ENCODE measurements at places on chromosomes 6 and 20. TPM values are rescaled to one million over a fixed set of nuclear protein-coding genes. Genes with fewer than 3 reads are reported as not detected.

GRCh38 chr6:41405941-41406727 lies 70.7 kb downstream of the NCR2 start:
- peaks cover 32% of the 10 kb centered on the region for H3K27me3 ChIP-seq
- no peaks in the 10 kb centered on the region for H3K4me1 ChIP-seq
- H3K27ac ChIP-seq, result no peak overlapping the region
- no peak for DNase-seq

DNA sequence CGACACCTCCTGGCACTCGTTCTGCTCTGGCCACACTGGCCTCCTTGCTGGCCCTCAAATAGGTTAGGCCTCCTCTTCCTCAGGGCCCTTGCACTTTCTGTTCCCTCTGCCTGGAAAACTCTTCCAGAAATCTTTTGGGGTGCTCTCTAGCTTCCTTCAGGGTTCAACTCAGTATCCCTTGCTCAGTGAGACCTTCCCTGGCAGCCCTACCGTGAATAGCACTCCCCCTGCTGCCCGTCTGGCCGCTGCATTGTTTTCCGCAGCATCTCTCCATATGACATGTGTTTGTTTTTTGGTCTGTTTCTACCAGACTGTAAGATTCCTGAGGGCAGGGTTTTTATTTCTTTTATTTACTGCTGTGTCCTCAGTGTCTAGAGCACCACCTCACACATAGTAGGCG lies 6.7 kb downstream of the DDX27 start:
- no peaks in the 10 kb centered on the region for H3K27me3 ChIP-seq
- DNase-seq, result no peak
- peaks cover 9% of the 10 kb centered on the region for H3K4me1 ChIP-seq
- H3K36me3 ChIP-seq, result peaks cover 55% of the 10 kb centered on the region
- no peak overlapping the region for H3K4me3 ChIP-seq

DNA sequence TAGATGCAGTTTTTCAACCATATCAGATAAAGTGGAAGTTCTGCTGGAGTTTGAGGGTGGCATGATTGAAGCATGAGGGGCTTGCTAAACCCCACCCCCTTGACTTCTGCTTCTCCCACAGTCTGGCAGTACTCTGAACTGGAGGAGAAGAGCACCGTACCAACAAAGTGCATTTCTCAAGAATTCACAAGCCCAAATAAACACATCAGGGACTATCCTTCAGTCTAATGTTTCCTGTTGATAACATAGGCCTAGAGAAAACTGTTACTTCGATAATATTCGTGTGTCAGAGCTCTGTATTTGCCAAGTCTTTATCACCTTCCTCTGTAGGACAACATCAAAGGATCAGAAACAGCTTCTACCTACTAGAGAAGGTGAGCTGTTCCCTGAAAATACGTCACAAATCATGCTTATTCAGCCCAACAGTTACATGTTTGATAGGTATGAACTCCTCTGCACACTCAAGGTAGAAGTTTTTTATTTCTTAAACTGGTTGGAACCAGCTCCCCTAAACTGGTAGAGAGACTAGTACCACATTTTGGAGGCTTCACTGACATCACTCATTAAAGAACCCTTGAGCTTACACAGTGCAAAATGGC lies 153.2 kb upstream of the PRND start:
- no peak overlapping the region for H3K27ac ChIP-seq
- no peaks in the 10 kb centered on the region for H3K4me1 ChIP-seq
- DNase-seq, result no peak
- no peaks in the 10 kb centered on the region for H3K36me3 ChIP-seq
- no peak overlapping the region for H3K4me3 ChIP-seq
- peaks cover 22% of the 10 kb centered on the region for H3K27me3 ChIP-seq

- H3K4me3 ChIP-seq, result no peak overlapping the region
- H3K27me3 ChIP-seq, result peaks cover 2% of the 10 kb centered on the region
- no peaks in the 10 kb centered on the region for H3K36me3 ChIP-seq
These were observed 52.8 kb downstream of the MYB start for GRCh38 chr6:135233686-135234491.

DNA sequence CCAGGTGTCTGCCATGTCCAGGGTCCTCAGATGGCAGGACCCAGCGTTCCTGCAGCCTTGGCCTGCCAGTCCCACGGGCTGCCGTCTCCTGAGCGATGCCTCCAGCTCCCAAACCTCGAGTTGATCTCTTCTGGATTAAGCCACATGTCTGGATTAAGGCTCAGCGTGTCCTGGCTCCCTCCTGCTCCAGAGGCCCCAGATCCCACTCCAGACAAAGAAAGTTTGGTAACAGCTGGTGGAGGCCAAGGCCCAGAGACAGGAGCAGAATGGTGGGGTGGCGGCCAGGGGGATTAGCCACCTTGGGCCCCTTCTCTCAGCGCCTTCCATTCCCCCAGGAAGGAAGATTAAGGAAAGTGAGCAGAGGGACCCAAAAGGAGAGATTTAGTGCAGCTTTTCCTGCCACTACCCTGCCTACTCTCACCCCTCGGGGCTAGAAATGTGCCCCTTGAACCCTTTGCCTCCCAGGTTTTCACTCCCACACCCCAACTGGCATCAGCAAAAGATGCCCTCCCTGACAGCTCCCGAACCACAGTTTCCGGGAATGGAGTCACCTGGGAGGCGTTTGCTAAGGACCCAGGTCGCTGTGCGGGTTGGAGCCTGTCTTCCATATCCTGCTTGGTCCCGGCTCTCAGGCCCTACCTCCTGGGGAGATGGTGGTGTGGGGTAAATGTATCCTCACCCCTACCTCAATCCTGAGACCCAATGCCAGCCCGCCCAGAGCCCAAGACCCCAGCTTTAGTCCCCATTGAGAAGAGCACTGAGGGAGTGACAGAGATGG lies 6.9 kb downstream of the SPDEF start:
- no peak overlapping the region for H3K27ac ChIP-seq
- H3K27me3 ChIP-seq, result peaks cover 6% of the 10 kb centered on the region
- no peaks in the 10 kb centered on the region for H3K36me3 ChIP-seq
- DNase-seq, result no peak

GRCh38 chr6:14707971-14708465 lies 537.9 kb upstream of the JARID2 start:
- H3K4me1 ChIP-seq, result peaks cover 22% of the 10 kb centered on the region
- DNase-seq, result no peak
- peaks cover 1% of the 10 kb centered on the region for H3K36me3 ChIP-seq
- no peak overlapping the region for H3K27ac ChIP-seq
- H3K4me3 ChIP-seq, result no peak overlapping the region

DNA sequence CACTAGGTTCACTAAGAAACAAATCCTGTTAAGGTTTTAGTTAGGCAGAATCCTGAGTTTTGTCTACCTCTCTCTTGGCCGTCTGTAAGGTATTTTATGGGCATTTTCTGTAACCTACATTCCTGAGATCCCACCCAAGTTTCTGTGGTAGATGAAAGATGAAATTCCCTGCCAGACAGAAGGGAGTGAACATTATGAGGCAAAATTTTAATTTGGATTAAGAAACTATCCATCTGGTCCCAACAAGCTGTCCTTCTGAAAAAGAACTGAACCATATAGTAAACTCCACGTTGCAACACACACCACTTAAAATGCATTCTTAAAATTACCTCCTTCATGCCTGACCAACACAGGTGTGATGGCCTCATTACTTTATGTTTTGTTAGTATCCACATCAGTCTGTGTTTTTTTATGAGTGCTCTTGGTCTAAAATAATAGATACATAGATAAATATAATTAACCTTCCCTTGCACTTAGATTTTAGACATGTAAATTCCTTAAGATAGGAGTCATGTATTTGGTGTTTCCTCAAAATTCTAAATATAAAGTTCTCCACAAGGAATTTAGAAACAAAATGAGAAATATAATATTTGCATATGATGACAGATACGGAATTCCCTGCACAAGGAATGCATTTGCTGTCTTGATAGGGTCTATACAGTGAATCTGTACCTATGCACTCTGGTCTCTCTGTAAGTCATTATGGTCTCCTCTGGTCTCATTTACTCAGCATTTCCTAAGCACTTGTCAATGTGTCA lies 86.5 kb downstream of the CHD6 start:
- H3K27ac ChIP-seq, result no peak overlapping the region
- no peak overlapping the region for H3K4me3 ChIP-seq
- H3K4me1 ChIP-seq, result no peaks in the 10 kb centered on the region
- peaks cover 8% of the 10 kb centered on the region for H3K36me3 ChIP-seq
- DNase-seq, result no peak
- no peaks in the 10 kb centered on the region for H3K27me3 ChIP-seq

DNA sequence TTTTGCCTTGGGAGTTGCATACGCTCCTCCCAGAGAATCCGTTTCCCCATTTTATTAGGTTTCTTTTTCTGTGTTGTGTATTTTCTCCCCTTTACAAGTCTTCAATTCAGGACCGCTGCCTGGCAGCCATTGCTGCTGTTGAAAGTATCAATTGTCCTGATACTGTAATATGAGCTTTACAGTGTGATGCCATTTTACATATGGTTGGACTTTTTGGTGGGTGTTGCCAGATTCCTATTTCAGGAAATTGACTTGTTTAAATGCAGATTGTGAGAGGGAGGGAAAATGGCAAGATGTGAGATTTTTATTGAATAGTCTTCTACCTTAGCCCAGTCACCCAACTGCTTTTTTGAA lies 1.2 kb downstream of the PANK2 start:
- peak overlapping the region; percentile 93 for H3K27ac ChIP-seq
- no peak for DNase-seq
- peaks cover 54% of the 10 kb centered on the region for H3K4me1 ChIP-seq
- H3K36me3 ChIP-seq, result peaks cover 51% of the 10 kb centered on the region
- H3K4me3 ChIP-seq, result peak overlapping the region; percentile 92
- H3K27me3 ChIP-seq, result no peaks in the 10 kb centered on the region

GRCh38 chr6:73857341-73857890 lies 161.4 kb downstream of the CD109 start:
- peaks cover 7% of the 10 kb centered on the region for H3K27me3 ChIP-seq
- H3K27ac ChIP-seq, result no peak overlapping the region
- DNase-seq, result no peak
- H3K36me3 ChIP-seq, result no peaks in the 10 kb centered on the region
- H3K4me1 ChIP-seq, result peaks cover 2% of the 10 kb centered on the region

DNA sequence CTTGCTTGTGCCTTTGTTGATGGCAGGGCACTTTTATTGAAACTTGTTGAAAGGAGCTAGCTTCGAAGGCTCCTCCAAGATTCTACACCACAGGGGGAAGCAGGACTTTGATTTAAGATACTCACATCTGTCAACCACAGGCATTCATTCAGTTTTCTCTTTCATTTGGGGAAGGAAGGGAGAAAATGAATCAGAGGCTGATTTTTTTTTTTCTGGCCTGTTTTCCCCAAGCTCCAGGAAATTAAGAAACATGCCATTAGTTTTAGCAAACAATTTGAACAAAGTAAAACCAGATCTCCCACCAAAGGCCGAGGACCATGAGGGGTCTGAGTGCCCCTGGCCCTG lies 8.7 kb upstream of the APCDD1L start:
- H3K4me1 ChIP-seq, result no peaks in the 10 kb centered on the region
- no peak overlapping the region for H3K27ac ChIP-seq
- H3K27me3 ChIP-seq, result peaks cover 3% of the 10 kb centered on the region
- DNase-seq, result no peak
- H3K4me3 ChIP-seq, result no peak overlapping the region

DNA sequence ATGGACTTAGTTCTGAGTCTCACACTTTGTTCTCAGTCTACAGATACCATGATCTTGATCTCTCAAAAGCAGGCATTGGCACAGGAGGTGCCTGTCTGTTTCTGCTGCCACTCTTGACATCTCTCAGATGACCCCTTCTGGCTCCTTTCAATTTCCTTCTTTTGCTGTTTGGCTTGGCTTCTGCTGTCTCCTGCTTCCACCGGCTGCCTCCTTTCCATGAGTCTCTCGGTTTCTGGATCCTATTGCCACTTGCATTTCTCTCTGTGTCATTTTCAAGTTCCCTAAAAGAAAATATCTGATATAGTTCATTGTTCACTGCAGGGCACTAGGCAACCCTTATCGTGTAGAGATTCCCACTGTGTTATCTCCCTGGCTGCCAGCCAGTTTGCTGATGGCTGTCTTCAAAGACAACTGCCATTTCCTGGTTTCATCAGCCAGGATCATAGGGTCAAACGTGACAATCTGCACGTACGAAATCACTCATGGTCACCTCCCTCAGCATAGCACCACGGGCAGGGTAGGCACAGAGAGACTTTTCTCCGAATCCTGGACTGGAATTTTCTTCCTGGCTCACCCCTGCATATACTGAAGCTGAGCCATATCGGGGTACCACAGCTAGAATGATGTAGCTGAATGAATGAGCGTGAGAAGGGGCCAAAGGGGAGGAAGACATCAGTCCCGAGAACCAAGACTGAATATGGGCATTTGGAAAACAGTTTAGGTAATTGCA lies 144.6 kb upstream of the TMEM170B start:
- no peak overlapping the region for H3K4me3 ChIP-seq
- no peak for DNase-seq
- peaks cover 20% of the 10 kb centered on the region for H3K36me3 ChIP-seq
- H3K4me1 ChIP-seq, result peaks cover 7% of the 10 kb centered on the region
- peaks cover 7% of the 10 kb centered on the region for H3K27me3 ChIP-seq

- H3K27me3 ChIP-seq, result no peaks in the 10 kb centered on the region
- peaks cover 2% of the 10 kb centered on the region for H3K4me1 ChIP-seq
- H3K36me3 ChIP-seq, result no peaks in the 10 kb centered on the region
- no peak for DNase-seq
- no peak overlapping the region for H3K27ac ChIP-seq
These were observed 70.9 kb downstream of the PACRG start for GRCh38 chr6:162798546-162799266.

DNA sequence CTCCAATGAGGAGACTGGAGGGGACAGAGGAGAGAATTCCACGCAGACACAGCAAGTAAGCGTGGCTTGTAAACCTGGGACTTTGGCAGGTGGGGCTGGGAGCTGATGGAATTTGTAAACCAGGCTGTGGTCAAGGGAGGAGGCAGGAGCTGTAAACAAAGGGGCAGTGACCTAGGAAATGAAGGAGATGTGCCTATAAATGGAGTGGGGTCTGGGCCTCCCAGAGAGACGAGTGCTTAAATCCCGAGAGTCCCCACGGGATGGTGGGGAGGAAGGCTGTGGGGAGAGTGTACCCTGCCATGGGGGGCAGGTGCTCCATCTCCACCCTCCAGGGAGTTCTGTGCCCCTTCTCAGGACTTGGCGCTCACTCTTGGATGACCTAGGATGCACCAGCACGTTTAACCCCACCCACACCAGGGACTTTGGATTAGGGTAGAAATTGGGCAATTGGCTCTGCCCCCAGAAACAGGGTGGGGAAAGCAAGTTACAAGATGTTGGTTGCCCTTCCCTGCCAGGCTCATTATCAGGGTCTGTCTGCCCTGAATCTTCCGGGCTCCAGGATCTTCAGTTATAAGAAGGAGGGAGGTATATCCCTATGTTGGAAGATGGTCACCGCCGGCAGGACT lies 4.0 kb upstream of the DHX16 start:
- peaks cover 53% of the 10 kb centered on the region for H3K36me3 ChIP-seq
- H3K4me1 ChIP-seq, result peaks cover 44% of the 10 kb centered on the region
- no peak overlapping the region for H3K4me3 ChIP-seq
- no peak for DNase-seq
- H3K27me3 ChIP-seq, result no peaks in the 10 kb centered on the region
- no peak overlapping the region for H3K27ac ChIP-seq

GRCh38 chr6:125511809-125512396 lies 210.1 kb upstream of the HDDC2 start:
- no peak for DNase-seq
- no peak overlapping the region for H3K27ac ChIP-seq
- no peaks in the 10 kb centered on the region for H3K4me1 ChIP-seq
- H3K4me3 ChIP-seq, result no peak overlapping the region

Gene TCF21
- total RNA-seq, result not detected

Gene WFDC10B
- total RNA-seq, result not detected

Gene TBXT
- not detected for total RNA-seq

Gene SIGLEC1
- total RNA-seq, result not detected

Gene CST9
- not detected for total RNA-seq

Gene BMP7
- total RNA-seq, result not detected

Gene PRKN
- not detected for total RNA-seq

Gene LTA
- total RNA-seq, result 21.8 TPM

Gene MICB
- 44.1 TPM for total RNA-seq

Gene LTB
- 608 TPM for total RNA-seq

Measured in activated CD8-positive, alpha-beta memory T cell treated with anti-CD3 and anti-CD28 coated beads, Interleukin-2, amount 10 ng/mL, durations not matched to agents 7 days and 5 days (primary cell).